ENCODE measurements at places on chromosomes 6 and 20.

- DNase-seq, result peak; percentile 85
Measured at GRCh38 chr6:113433335-113433991, 423.7 kb upstream of the MARCKS start.

DNA sequence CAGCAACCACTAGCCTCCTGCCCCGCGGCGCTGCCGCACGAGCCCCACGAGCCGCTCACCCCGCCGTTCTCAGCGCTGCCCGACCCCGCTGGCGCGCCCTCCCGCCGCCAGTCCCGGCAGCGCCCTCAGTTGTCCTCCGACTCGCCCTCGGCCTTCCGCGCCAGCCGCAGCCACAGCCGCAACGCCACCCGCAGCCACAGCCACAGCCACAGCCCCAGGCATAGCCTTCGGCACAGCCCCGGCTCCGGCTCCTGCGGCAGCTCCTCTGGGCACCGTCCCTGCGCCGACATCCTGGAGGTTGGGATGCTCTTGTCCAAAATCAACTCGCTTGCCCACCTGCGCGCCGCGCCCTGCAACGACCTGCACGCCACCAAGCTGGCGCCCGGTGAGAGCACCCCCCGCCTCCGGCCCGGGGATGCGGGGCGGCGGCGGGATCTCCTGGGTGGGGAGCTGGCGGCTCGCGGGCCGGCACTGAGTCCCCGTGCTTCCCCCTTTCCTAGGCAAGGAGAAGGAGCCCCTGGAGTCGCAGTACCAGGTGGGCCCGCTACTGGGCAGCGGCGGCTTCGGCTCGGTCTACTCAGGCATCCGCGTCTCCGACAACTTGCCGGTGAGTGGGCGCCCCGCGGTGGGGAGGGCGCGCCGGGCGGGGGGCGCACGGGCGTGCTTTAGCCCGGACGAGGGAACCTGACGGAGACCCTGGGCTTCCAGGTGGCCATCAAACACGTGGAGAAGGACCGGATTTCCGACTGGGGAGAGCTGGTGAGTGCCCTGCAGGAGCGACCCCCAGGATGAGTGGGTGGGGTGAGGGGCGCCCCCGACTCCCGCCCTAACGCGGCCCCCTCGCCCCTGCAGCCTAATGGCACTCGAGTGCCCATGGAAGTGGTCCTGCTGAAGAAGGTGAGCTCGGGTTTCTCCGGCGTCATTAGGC is 585 bp downstream of the PIM1 start:
- no peak for DNase-seq

DNA sequence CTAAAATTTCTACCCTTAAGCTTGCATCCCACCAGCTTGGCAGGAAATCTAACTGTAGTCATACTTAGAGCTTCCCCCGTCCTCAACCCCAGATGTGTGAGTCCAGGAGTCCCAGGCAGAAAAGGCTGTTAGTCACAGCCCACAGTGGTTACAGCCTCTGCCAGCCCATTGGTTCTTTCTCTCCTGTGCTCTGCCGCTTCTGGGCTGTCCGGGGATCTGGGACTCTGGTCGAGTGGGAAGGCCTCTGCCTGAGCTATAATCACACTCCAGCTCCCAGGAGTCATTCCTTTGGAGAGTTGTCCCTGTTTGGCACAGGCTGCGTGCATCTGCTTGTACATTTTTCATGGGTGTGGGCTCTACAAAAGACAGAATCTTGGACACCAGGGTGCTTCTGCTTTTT is 45.6 kb upstream of the FYN start:
- peak; percentile 49 for DNase-seq

DNA sequence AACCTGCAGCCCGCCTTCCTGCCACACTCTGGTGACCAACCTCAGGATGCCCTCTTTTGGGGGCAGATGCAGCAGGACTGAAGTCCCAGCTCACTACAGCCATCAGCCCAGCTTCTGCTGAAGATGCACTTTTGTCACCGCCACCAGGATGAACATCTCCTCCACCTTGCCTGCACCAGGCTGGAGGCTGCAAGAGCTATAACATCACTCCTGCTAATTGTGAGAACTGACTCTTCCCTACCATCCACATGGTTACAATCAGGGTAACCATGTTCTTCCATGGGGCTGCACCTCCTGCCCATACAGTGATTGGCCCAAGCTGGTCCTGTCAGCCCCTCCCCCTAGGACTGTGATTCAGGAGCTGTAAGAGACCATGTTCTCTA is 2.0 kb upstream of the ACTL10 start:
- DNase-seq, result no peak

GRCh38 chr6:119174879-119175817 is 96.7 kb upstream of the FAM184A start:
- no peak for DNase-seq

DNA sequence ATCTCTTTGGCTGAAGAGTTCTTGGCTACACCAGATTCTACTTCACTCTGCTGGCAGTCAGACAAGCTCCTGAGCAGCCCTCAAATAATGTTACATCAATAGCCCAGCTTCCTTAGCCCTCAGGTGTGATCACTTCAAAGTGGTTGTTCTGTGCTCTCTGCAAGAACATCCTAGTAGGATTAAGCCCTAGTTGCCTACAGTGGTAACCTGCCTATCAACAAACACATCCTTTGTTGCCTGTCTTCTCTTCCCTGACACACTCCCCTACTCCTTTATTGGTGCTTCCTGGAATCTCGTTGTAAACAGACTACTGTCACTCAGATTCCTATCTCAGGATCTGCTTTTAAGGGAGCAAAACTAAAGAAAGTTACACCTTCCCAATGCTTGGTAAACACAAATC is 45.1 kb upstream of the TASP1 start:
- no peak for DNase-seq

DNA sequence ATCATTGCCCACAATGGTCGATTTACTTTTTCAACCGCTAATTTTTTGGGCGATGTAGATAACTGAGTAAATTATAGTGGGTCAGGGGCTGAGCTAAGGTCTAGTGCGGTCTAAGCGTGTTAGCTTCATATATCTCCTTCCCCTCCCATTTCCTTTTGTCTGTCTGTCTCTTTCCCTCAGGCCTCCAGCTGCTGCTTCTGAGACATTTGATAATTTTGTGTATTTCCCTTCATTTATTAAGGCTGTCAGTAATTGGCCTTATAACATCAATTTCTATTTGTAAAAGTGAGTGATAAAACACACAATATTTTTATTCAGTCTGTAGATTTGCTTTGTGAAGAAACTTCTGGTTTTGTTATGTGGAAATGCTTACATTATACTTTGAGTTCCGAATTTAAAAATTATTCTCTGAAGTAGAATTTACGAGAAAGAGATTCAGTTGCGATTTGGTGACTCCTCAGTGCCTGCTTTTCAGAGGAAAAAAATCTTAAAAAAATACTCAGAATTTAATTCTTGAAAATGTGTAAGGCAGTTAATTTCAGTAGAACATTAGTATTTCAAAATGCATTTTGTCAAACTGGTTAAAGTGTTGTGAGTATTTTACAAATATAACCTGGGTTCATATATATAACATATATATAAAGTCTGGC is 1.4 kb downstream of the TMEM170B start:
- no peak for DNase-seq

- no peak for DNase-seq
Measured at GRCh38 chr6:161105408-161105807, 113.8 kb downstream of the MAP3K4 start.

DNA sequence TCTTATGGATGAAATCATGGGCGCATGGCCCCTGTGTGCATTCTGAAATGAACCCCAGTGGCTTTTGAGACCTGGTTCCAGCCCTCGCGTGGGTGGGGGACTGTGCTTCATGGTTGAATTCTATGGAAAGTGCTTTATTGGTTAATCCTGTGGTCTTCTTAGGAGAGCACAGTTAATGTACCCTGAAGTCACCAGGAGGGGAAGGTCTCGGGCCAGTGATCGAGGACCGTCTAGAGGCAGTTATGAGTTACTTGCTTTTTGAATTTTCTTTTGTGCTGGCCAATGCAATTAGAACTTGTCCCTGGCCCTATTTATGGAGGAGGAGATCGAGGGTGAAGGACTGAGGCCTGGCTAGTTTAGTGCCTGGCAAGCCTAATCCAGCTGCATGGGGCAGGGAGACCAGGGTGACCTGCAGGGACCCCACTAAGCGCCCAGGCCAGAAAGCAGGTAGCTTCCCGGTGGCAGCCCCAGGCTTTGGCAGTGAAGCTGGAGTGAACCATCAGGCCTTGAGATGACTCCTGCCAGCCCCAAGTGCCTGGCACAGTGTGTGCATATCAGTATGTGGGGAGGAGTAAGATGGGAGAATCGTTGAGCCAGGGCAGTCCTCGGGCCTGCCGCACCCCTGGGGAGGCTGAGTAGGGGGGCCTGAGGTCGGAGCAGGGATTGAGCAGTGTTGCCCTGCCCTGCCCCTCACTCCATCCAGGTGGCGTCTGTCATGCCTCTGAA is 144.6 kb upstream of the RNF24 start:
- no peak for DNase-seq

DNA sequence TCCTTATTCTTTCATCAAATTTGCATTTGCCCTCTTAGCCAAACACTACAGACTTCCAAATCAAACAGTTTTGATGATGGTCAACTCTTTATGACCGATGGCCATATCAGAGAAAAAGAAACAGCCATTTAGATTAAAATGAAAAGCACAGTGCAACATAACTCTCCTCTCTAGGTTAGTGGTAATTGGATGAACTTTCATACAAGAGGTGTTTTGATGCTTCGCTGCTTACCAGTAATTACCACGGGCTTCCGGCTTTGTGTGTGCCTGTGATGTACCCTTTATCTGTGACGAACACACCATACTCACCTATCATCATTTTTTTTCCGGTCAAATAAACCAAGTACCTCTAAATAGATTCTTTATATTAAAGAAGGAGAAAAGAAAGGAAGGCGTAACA is 181.8 kb downstream of the FOXA2 start:
- DNase-seq, result no peak

GRCh38 chr6:74939151-74939708 is 266.6 kb downstream of the COL12A1 start:
- peak; percentile 50 for DNase-seq

DNA sequence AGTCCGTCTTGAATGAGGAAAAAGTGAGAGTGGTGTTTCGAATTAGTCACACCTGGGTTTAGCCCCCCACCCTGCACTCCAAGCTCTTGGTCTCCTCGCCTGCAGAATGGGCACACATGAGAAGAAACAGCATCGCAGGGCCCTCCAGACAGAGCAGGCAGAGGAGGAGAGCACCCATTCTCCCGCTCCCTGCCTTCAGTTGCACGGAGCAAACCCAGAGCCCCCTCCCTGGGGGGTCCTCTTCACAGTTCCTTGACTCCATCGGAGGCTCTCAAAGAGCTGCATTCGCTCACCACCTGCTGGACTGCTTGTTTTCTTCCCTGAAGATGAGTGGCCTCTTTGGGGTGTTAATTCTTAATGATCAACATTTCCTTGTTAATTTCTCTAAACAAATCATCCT is 5.1 kb downstream of the CST7 start:
- DNase-seq, result no peak

GRCh38 chr6:44049163-44049988 is 77.9 kb downstream of the MRPL14 start:
- DNase-seq, result no peak

DNA sequence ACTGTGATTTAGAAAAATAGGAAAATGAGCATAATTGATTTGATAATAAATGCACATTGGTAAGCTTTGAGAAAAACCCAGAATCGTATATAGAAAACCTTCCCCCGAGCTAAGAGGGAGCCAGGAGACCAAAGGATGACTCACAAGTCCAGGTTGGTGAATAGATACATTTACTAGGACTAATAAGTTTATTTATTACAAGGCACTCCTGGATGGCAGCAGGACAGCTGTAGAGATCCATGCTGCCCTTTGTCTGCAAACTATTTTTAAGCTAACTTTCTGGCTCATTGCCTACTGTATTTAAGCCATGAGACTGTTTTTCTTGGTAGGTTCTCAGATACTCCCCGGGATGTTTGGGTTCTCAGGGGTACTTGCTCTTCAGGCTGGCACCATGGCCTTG is 13.4 kb downstream of the CASP8AP2 start:
- no peak for DNase-seq

- DNase-seq, result no peak
Measured at GRCh38 chr6:89410788-89411144, 1.3 kb downstream of the RRAGD start.

DNA sequence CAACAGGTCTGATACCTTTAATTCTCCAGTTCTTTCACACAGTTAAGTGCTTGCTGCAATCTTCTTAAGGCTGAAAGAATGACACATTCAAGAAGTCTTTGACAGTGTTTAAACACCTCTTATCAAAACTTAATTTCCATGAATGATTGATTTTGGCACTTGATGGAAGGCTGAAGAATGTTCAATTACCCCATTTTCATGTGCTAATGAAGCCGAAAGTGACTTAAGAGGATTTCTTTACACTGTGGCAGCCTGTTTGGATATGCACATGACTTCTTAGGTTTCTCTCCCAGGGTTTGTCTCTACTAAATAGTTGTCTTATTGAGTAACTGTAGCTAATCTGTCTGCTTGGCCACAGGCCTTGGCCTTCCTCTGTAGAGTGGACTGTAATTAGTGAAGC is 81.1 kb upstream of the PRDM1 start:
- no peak for DNase-seq

GRCh38 chr6:89252907-89253306 is 35.7 kb upstream of the GABRR1 start:
- DNase-seq, result no peak

DNA sequence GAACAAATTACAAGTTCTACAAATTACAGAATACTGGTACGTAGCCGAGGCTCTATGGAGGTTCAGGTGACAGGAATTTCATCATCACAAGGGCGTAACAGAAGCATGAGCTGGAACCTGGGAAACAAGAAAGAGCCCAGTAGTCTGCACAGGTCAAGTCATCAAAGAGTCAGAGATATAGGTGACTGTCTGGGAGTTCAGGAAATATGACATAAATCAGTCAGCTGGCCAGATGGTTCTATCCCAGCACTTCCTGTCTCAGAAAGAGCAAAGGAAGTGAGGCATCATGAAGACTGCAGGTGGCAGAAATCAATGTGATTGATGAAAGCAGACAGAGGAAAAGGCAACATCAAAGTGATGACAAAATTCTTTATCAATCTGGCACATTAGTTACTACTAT is 23.3 kb downstream of the MYCT1 start:
- DNase-seq, result no peak

DNA sequence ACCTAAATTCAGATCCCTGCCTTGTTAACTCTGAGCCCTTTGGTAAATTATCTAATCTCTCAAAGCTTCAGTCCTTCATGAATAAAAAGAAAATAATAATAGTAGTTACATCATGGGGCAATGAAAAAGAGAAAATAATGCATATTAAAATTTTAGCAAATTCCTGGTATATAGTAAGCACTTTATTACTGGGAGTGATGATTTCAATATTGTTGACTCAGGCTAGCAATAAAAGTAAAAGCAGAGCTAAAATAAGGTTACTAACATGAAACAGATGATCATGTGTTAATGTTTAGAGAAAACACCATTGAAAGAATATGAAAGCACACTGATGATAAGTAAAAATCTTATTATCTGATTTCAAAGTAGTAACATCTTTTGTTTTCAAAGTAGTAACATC is 13.6 kb downstream of the GINS1 start:
- DNase-seq, result peak; percentile 1

DNA sequence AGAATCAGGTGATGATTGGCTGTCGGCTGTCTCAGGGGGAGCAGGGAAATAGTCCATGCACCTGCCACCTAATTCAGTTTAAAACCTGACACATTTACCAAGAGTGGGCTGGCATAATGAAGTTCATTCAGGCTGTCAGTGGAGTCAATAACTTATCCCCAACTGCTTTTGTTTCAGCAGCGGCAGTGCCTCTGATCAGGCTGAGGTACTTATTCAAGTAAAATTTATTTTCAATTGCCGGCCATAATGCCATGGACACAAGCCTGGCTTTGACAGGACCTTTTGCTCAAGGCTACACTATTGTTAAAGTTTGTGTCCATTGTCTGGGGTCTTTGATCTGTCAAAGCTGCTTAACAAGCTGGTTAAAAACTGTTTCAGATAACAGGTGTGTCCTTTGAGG is 20.6 kb downstream of the OLIG3 start:
- no peak for DNase-seq

- no peak for DNase-seq
Measured at GRCh38 chr6:108874470-108875160, 26.4 kb downstream of the ARMC2 start.
